T47D (cell line): ENCODE measurements at places on chromosomes 5 and 9.

DNA sequence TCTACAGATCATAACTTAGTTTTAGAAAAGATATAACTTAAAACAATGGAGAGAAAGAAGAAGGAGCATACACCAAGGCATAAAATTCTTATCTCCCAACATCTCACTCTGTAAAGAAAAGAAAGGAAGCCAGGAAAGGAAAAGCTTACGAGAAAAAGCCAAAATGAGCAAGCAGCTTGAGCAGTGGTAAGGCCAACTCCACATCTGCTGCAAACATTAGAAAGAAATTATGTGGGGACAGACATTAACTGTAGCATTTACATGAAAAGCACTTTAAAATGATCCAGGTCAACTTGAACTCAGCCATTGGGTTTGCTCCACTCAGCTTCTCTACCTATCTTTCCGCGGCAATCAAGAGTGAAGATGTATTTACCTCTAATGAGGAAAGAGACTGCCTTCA, 176.9 kb downstream of the BNC2 start:
- DNase-seq, result no peak

- DNase-seq, result peak; percentile 18
Measured at GRCh38 chr9:13088720-13089427, 190.6 kb downstream of the MPDZ start.

DNA sequence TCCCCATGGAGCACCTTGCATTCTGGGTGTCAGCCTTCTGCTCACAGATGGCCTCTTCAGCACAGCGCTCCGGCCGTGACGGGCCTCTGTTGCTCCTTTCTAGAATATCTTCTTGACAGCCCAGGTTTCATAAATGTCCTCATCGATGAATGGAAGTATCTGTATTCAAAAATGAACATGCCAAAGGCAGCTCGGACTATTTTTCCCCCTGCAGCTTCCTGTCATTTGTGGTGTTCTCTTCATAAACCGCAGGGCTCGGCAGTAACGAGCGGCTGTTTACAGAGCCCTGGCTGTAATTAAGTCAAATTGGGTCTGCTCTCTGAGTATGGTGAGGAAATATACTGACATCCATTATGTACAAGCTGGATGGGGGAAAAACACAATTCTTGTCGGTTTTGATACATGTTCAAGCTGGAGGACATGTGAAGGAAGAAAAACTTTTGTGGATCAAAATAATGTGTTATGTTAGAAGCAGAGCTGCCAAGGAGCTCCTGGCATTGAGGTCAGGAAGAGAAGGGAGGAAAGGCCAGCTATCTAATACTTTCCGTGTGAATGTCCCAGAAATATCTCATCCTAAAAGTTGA, 154.1 kb upstream of the CD180 start:
- DNase-seq, result no peak

GRCh38 chr5:65822710-65823109, 100.7 kb downstream of the NLN start:
- no peak for DNase-seq

DNA sequence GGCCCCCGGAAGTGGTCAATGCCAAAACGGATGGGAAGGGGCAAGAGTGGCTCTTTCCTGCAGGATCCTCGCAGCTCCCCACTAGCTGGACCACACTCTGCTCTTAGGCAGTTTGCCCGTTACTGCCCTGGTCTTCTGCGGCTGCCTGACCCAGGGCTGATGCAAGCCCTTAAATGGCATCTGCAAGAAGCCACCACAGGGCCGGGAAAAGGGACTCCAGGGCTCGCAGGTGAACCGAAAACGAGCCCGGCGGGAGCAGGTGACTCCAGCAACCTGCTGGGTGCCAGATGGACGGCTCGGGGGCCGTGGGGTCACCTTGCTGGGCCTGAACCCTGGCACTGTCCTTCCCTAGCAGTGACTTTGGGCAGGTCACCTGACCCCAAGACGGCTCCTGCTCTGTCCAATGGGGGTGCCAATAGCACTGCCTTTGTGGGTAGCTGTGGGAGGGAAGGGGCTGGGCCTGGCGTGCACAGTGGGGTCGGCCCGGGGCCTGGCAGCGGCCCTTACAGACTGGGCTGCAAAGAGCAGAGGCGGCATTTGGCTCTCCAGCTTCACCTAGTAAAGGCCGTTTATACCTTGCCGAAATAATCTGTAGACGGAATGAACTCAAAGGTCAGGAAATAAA, 1.3 kb downstream of the TMEM250 start:
- no peak for DNase-seq

GRCh38 chr9:96172797-96173196, 129.2 kb downstream of the HSD17B3 start:
- DNase-seq, result no peak

- no peak for DNase-seq
Measured at GRCh38 chr9:91214867-91215266, 146.9 kb downstream of the AUH start.

- no peak for DNase-seq
Measured at GRCh38 chr5:43642428-43642827, 39.4 kb downstream of the NNT start.

- no peak for DNase-seq
Measured at GRCh38 chr9:6631207-6631512, 14.4 kb downstream of the GLDC start.

DNA sequence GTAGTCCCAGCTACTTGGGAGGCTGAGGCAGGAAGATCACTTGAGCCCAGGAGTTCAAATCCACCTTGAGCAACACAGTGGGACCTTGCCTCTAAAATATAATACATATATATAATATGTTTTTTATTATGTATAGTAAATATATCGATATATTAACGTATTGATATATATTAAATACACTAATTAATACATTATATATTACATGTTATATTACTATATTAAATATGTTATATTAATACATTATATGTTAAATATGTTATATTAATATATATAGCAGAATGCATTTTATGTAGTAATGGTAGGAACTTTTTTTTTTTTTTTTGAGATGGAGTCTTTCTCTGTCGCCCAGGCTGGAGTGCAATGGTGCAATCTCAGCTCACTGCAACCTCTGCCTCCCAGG, 18.1 kb upstream of the BNC2 start:
- DNase-seq, result no peak

DNA sequence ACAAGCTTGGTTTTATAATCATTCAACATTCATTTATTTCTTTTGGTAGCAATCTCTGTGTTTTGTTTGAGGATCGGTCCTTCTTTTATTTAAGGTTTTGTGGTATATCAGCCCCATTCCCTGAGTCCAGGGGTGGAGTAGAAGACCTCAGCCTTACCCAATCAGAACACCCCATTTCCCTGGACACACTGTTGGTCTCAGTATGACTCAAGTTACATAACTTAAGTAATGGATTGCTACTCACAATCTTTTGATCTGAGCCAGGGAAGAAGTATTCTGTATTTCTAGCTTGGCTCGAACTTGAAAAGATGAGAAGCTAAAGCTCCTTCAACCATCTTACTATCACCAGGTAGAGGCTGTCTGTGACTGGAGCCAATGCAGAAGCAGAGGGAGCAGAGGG, 175.2 kb upstream of the HAPLN1 start:
- DNase-seq, result no peak

DNA sequence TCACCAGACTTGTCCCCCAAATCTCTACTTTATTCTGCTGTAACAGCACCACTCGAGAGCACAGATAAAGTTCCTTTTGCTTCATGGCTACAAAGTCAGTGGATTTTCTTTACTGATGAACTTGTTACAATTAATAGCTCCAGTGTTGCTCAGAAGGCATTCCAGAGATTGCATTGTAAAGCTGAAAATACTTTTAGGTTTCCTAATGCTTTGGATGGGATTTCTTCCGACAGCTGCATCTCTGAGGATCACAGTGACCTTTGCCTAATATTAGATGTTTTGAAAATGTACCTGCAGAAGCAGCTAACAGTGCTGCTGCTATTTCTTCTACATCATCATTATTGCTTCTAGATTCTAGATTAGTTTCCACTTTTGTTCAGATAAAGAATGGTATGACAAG, 58.8 kb upstream of the TMEM171 start:
- DNase-seq, result no peak

DNA sequence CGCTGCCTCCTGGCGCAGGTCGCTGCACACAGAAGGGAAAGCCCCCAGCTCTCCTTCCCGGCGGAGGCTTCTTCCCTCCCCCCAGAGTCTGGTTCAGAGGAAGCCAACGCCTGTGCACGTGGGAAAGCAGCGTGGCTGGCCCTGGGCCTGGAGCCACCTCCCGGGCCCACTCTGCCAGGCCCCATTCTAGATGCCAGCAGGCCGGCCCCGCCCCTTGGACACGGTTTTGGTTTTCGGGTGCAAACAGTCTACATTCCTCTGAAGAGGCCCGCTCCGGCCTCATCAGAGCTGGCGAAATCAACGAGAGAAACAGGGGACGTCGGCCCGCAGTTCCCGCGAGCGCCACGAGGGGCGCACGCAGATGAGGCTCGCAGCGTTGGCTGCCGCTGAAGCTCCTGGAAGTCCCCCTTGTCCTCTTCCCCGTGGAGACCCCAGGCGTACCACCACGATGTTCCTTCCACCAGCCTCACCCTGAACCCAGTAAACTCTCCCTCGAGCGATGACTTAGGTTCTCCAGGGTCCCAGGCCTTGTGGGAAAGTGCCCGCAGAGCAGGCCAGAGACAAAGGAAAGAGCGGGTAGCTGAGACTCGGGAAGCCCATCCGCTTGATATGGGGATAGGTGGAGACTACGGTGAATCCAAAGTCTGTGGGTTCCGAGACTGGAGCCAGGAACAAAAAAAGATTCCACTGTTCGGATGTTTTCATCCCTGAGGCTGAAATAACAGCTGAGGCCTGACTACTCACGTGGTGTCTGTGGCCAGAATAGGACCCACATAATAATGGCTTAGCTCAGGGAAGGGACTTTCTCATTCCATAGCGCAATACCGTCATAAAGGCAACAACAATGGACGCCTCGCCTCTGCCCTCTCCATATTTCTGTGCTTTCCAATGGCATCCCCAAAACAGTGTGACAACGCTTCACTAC, 64.2 kb downstream of the KLF4 start:
- DNase-seq, result no peak

GRCh38 chr5:35066260-35066795, 18.6 kb upstream of the AGXT2 start:
- no peak for DNase-seq

DNA sequence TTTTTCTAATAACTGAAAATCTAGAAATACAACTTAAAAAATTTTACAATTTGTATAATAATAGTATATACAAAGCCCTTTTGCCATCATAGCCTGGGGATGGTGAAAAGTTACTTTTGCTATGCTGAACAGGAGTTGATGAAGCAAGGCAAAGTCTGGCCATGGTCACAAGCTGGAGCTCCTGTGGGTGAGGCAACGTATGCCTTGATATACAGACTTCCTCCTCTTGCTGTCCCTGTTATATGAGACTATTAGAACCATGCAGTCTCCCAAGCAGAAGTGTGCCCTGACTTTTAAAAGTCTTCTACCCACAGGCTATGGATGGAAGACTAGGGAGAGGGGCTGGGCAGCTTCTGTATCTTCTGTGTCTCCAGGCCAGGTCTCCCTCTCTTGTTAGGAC, 15.7 kb downstream of the FAM151B start:
- no peak for DNase-seq

- no peak for DNase-seq
Measured at GRCh38 chr5:76472335-76473008, 69.4 kb downstream of the IQGAP2 start.
